ENCODE measurements at places on chromosomes 7 and 10.

DNA sequence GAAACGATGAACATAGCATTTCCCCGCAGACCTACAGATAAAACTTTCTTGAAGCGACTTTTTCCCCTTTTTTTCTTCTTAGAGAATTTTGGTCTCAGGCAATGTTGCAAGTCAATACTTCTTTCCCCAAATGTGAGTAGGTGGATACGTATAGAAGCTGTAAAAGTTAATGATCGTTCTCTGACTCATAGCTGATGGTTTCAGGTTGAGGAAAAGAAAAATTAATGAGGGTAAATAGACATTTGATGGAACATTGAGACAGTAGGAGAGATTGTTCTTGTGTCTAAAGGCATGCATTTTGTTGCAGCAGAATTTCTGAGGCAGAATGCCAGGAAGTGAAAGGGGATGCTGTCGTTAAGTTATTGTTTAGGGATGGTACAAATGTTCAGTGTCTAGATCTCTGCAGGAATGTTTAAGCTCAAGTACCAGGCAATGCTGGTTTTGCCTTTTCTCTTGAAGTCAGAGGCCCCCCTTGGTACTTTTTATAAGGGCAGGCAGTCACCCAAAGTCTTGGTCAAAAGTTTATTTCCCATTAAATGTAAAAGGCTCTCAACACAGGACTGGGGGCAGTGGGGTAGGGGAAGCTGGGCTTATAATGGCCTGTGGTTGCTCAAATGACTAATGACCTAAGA, 9.3 kb downstream of the TCF7L2 start:
- DNase-seq, result no peak

DNA sequence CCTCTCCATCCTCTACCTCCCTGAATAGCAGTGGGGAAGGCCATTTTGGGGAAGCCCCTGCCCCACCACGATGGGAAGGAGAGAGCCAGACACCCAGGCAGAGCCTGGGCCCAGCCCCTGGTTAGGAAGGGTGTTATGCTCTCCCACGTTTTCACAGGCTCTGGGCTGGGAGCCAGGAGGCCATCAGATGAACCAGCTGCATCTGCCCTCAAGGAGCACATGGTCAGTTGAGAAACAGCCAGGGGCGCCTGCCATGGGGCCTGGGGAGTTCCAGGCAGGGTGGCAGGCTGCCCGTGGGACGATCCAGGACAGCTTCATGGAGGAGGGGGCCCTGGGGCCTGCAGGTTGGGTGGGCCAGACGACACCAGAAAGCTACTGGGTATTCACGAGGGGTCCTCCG, 47.5 kb downstream of the CAMK2B start:
- DNase-seq, result peak; percentile 1

DNA sequence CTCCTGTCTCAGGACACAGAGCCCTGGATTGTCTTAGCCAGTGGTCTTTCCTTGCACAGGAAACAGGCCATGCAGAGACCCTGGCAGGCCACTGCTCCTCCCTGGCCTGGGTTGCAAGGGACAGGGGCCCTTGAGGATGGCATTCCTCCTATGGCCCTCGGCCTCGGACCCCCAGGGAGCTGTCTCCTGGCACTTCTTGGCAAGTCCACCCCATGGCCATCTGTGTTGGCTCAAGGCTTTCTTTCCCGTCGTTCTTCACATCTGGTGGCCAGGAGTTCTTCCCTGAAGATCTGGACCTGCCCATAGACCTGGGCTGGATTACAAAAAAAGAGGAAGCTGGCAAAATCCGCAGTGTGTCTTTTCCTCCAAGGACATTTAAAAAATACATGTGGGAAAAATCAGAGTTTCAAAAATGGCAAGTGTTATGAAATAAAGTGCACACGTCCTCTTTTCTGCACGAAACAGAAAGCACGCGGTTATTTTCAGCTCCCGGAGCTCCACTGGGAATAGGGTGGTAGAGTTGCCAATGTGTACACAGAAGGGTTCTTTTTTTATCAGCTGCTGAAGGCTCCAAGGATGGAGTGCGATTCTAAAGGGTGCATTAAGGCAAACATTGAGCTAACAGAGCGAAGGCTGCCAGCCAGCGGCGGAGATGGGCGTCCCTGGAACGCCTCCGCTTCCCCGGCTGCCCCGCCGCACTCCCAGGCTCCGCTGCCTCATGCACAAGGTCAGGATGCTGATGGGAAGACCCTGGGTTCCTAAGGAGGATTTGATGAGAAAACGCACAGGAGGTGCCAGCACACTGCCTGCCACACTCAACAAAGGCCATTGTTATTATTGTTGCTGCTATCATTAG, 62.8 kb upstream of the FAM20C start:
- DNase-seq, result no peak

DNA sequence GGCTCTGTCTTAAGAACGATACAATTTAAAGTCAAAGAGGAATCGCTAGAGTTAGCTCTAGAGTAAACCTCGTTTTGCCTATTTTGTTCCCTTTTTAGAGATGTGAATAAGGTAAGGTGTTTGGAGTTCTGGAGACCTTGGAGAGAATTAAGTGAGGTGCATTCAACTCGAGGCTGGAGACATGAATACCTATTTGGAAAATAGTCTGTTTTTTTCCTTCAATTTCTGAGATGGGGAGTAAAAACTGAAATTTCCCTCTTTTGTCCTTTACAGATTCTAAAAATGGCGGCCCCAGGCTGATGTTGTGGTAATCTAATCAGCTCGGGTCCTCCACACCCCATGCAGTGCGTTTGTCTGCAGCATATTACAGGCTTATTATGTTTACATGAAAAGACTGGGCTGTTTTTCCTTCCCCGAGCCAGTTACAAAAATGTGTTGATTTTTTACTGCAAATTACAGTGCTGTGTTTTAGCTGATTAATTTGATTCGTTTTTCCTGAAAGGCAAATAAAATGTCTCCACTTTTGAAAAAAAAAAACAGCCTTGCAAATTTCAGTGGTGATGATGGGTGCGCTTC, 1.5 kb downstream of the KMT2E start:
- peak; percentile 21 for DNase-seq

- no peak for DNase-seq
These were observed 131.6 kb downstream of the DIP2C start for GRCh38 chr10:557792-558328.

DNA sequence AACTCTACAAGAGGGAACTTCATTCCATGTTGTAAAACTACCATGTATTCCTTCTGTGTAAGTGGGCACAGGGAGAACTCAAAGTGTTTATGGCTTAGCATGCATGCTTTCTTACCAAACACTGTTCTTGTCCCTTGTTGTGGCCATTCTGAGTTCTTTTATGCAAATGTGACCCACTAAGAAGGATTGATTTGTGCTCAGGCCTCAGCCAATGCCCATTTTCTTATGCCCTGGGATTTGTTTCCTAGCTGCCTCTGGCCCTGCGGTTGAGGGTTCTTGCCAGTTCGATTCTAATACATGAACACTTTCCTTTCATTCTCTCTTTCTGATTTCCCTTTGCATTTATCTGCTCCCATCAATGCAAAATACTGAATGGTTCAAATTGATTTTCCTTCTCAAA, 316.7 kb downstream of the NRG3 start:
- DNase-seq, result no peak

DNA sequence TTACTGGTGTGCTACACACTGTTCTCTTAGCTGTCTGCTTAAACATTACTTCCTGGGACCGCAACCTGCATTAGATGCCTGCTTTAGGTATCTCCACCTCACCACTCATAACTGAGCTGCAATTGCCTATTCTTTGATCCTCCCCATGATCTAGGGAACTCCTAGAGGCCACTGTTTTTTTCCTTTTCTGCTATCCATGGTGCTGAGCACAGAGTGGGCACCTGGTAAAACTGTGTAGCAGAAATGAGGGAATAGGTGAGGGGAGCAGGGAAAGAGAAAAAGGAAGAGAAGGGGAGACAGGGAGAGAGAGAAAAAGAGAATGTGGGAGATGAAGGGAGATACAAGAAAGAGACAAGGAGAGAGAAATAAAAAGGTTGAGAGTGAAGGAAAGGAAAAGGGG, 434.9 kb downstream of the ADRA2A start:
- peak; percentile 12 for DNase-seq

- DNase-seq, result no peak
These were observed 14.8 kb upstream of the ZC3HAV1 start for GRCh38 chr7:139124084-139124914.

- DNase-seq, result no peak
These were observed 720 bp downstream of the SNCG start for GRCh38 chr10:86958901-86959736.

DNA sequence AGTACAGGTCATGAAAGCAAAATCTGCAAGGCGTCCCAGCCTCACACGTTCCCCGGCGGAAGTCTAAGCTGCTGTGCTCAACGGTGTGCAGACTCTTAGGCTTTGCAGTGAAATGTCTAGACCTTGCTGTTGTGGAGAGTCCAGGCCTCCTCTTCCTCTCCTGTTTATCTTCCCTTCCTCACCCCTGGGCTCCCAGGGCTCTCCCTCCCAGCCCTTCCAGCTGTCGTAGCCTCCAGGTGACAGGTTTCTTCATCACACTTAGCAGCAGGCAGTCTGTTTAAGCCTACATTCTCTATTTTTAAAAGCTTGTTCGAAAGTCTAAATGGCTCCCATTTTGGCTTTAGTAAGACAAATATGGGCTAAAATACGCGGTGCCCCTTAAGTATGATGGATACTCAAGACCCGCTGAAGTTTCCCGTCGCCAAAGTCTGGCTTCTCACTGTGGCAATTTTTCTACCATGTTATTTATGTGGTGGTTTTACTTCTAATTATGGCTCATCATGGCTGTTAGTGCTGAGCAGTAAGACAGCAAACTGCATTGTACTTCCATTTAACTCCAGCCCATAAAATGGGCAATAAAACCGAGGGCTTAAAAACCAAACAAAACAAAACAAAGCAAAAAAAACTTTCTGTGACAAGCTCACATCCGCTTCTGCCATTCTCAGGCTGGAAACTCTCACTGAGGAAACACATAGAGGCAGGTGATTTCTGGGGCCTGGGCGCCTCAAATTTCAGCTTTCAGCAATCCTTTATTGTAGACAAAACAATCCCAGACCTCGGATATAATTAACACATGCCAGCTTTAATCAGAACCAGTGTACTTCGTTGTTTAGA, 243.2 kb downstream of the SNX10 start:
- DNase-seq, result peak; percentile 43

GRCh38 chr10:47453141-47454007, 30.5 kb downstream of the ANXA8 start:
- no peak for DNase-seq

DNA sequence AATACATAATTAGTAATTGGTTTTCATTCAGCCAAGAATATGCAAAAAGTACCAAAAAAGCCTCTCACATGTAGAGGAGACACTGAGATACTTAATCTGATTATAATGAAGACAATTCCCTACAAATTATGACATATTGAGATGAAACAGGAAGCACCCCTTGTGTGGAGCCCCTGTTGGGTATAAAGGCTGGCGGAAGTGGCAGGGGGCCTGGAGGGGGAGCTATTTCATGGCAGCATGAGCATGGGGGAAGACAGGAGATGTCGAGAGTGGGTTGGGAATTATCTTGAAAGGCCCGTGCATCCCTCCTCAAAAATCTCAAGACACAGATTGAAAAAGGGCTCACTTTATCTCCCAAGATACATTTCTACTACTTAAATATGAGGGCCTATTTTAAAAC, 96.9 kb downstream of the PIP4K2A start:
- DNase-seq, result no peak

GRCh38 chr10:28592953-28593352, 60.0 kb downstream of the WAC start:
- DNase-seq, result no peak

DNA sequence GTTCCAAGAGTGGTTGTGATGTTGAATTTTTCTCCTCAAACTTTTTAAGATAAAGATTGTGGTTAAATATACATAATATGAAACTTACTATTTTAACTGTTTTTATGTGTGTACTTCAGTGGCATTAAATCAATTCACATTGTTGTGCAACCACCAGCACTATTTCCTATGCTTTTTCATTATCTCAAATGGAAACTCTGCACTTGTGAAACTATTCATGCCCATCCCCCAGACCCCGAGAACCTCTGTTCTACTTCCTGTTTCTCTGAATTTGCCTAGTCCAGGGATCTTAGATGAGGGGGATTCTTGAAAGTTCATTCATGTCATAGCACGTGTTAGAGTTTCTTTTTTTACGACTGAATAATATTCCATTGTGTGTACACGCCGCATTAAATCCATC, 67.0 kb downstream of the WDR37 start:
- no peak for DNase-seq

GRCh38 chr10:7121154-7121797, 289.6 kb downstream of the SFMBT2 start:
- DNase-seq, result peak; percentile 79

- DNase-seq, result no peak
These were observed 231.9 kb upstream of the PPP2R2D start for GRCh38 chr10:131668903-131669302.

- no peak for DNase-seq
These were observed 162.4 kb downstream of the AGMO start for GRCh38 chr7:15399441-15399840.

DNA sequence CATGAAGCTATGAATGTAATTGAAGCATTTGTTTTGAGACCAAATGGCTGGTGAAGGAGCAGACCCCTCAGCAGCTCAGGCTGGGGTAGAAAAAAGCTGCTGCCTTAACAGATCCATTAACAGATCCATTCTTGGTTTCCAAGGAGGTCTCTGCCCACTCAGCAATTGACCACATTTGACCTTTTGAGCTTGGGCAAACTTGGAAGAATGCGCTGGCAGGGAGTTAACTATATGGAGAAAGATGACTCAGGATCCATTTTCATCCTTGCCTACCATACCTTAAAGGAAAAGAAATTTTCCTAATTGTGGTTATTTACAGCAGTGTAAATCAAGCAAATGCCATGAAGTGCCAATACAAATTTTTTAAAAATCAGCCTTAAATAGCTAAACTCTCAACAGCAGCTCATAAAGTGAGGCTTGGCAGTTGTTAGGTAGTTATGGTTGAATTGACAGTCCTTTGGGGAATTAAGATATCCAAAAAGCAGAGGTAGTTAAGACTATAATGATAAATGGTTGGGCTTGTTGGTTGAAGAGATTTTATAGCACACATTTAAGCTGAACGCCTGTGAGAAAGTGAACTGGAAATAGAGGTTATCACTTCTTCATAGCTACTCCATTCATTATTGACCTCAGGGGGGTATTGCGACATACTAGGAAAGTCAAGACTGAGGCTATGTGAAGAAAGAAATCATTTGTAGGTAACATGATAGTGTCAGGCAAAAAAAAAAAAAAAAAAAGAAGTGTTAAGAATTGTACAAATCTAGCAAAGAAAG, 83.9 kb downstream of the MKX start:
- no peak for DNase-seq

- no peak for DNase-seq
These were observed 96.5 kb upstream of the PODXL start for GRCh38 chr7:131652934-131653333.

DNA sequence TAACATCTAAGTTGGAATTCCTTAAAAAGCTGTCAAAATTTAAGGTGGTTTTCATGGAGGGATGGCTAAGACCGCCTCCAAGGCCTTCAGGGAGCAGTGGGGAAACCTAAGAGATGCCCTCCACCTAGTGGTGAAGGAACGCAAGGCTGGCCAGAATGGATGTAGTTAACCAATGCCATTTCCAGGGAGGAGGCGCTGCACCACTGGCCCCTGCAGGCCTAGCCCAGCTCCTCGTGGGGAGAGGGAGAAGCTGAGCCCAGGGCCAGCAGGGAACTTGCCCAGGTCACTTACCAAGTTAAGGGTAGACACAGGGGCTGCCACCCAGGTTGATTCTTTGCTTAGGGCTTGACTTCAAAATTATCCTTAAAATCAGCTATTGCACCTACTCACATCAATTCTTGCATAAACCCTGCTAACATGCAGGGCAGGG, 32.0 kb downstream of the FIGNL1 start:
- DNase-seq, result peak; percentile 77

All from nephron progenitor cell (in vitro differentiated cells).